ENCODE measurements at places on chromosomes 7 and 10.

DNA sequence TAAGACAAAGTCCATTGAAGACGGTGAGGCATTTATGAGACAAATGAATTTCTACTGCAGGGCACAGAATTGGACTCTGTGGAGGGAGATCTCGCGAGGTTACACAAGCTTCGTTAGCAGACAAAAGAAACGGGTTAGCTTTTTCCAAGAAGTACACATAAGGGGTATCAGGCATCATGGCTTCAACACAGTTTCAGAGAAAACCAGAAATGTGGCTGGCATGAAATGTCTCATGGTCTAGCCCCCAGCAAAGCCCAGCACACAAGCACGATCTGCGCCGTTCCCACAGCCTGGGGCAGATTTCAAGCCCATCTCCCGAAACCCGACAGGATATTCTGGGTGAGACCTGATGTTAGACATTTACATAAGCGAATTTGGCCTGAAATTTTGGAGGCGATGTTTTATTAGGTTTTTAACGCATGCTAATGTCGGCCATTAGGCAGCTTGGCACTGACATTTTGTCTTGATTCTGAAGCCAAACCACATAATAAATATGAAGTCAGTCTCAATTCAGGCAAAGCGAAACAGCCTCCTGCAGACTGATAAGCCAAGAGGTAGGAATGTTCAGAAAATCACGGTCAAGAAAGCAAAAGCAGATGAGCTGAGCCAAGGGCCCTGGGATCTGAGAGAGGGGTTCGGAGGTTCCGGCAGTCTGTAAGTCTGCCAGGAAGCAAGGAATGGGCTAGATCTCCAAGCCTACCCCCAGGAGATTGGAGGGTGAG, 240.5 kb downstream of the PRPF18 start:
- DNase-seq: no peak
- H3K27me3 ChIP-seq: no peaks in the 10 kb centered on the region
- H3K36me3 ChIP-seq: no peaks in the 10 kb centered on the region
- peak overlapping the region; percentile 40 for H3K27ac ChIP-seq
- H3K4me1 ChIP-seq: peaks cover 12% of the 10 kb centered on the region
- H3K4me3 ChIP-seq: no peak overlapping the region

GRCh38 chr7:112929421-112929820, 139.2 kb upstream of the TMEM168 start:
- H3K4me3 ChIP-seq: no peak overlapping the region
- H3K27me3 ChIP-seq: no peaks in the 10 kb centered on the region
- no peak for DNase-seq
- no peaks in the 10 kb centered on the region for H3K4me1 ChIP-seq
- no peak overlapping the region for H3K27ac ChIP-seq

DNA sequence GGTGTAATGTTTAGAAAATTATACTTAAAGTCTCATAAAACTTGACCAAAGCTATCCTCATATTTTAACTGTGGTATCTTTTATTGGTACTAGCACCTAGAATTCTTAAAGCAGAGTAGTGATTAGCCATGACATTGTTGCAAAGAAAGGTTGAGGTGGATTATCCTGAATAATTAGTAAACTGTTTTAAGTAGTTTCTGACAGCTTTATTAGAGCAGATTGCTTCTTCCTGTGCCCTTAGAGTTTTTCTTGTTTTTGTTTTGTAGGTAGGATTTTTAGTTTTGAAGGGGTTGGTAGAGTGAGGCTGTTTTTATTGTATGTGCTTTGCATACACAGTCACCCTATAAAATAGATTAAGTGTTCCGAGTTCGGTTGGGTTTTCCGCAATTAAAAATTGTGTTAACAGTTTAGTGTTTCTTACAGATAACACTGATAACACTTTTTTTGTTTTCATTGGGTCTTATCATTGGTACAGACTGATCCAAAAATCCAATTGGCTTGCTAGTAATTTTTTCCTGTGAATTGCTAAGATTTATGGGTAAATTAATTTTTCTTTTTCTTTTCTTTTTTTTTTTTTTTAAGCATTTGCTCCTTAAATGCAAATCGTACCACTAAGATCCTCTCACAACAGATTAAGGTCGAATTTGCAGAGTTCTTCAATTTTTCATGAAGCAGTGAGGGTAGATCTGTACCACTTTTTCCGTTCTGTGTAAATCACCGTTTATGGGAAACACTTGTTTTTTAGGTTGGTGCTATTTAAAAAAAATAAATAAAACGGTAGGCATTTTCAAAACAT, 2.1 kb upstream of the PBLD start:
- H3K4me1 ChIP-seq: peaks cover 42% of the 10 kb centered on the region
- H3K4me3 ChIP-seq: peak overlapping the region; percentile 98
- H3K27me3 ChIP-seq: no peaks in the 10 kb centered on the region
- no peak for DNase-seq

- H3K4me3 ChIP-seq: no peak overlapping the region
- DNase-seq: peak; percentile 5
- no peaks in the 10 kb centered on the region for H3K36me3 ChIP-seq
- H3K4me1 ChIP-seq: peaks cover 4% of the 10 kb centered on the region
- no peaks in the 10 kb centered on the region for H3K27me3 ChIP-seq
These were observed 152.7 kb downstream of the ANK3 start for GRCh38 chr10:60236869-60237524.

- no peaks in the 10 kb centered on the region for H3K27me3 ChIP-seq
- no peaks in the 10 kb centered on the region for H3K36me3 ChIP-seq
- no peak for DNase-seq
- no peak overlapping the region for H3K4me3 ChIP-seq
- H3K4me1 ChIP-seq: peaks cover 9% of the 10 kb centered on the region
These were observed 52.9 kb downstream of the AUTS2 start for GRCh38 chr7:69651101-69651590.

DNA sequence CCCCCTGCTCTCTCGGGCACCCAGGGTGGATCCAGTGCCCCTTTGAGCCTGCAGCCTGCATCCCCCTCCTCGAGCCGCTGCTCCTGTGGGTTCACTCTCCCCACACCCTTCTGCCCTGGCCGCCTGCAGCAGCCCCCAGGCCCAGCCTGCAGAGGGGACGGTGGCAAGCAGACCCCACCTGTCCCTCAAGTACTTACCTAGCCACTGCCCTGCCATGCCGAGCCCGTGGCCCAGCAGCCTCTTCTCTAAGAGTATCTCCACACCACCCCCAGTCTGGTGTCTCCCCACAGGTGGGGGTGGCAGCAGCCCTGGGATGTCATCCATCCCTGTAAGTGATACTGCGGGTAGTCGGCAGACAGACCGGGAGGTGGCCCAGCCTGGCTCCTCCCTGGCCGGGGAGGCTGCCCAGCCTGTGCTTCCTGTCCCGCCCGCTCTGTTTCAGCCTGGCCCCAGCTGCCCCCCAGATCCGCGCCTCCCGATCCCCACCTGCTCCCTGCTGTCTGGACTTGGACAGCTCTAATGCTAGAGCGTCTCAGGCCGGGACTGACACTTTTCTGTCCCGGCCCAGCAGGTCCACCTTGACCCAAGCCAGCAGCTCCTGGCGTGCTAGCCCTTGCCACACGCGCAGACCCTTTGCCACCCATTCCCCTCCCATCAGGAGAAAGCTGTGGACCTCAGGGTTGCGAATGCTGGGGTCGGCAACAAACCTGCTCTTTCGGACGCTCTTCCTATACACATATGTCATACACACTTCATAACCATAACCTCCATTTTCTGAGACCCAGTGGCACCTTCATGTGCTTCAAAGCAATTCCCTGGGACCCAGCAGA, 25.0 kb downstream of the YKT6 start:
- DNase-seq: no peak
- H3K4me1 ChIP-seq: peaks cover 14% of the 10 kb centered on the region
- H3K27me3 ChIP-seq: peaks cover 32% of the 10 kb centered on the region
- H3K4me3 ChIP-seq: no peak overlapping the region
- no peak overlapping the region for H3K27ac ChIP-seq

DNA sequence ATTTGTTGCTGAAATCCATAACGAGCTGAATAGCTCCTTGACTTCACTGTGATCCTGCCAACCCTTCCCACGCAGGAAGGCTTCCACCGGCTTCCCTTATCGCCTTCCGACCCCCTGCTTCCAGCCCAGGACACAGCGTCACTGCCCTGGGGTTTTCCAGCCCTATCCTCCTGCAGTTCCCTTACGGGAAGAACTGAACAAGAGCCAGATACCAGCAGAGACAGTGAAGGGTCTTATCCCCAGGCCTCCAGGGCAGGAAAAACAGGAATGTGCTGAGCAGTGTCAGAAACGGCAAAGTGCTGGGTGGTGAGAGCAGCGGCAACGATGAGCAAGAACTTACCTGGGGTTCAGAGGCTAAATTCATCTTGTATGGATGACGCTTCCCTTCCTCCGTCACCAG, 22.4 kb downstream of the PDLIM1 start:
- no peaks in the 10 kb centered on the region for H3K27me3 ChIP-seq
- no peak for DNase-seq
- peaks cover 6% of the 10 kb centered on the region for H3K36me3 ChIP-seq
- peak overlapping the region; percentile 73 for H3K27ac ChIP-seq

- DNase-seq: no peak
- no peak overlapping the region for H3K4me3 ChIP-seq
- H3K27me3 ChIP-seq: no peaks in the 10 kb centered on the region
These were observed 21.8 kb downstream of the KBTBD2 start for GRCh38 chr7:32869716-32870115.

- DNase-seq: no peak
- H3K4me1 ChIP-seq: no peaks in the 10 kb centered on the region
- H3K4me3 ChIP-seq: no peak overlapping the region
These were observed 374.3 kb downstream of the INHBA start for GRCh38 chr7:41328544-41328943.

GRCh38 chr10:61000769-61001730, 57.1 kb upstream of the RHOBTB1 start:
- H3K36me3 ChIP-seq: no peaks in the 10 kb centered on the region
- no peak for DNase-seq
- peaks cover 21% of the 10 kb centered on the region for H3K4me1 ChIP-seq

GRCh38 chr7:91031757-91032156, 232.5 kb upstream of the FZD1 start:
- no peaks in the 10 kb centered on the region for H3K36me3 ChIP-seq
- DNase-seq: no peak
- H3K27me3 ChIP-seq: no peaks in the 10 kb centered on the region
- H3K27ac ChIP-seq: no peak overlapping the region
- no peaks in the 10 kb centered on the region for H3K4me1 ChIP-seq
- H3K4me3 ChIP-seq: no peak overlapping the region

GRCh38 chr10:12162927-12163326, 32.8 kb downstream of the NUDT5 start:
- no peaks in the 10 kb centered on the region for H3K4me1 ChIP-seq
- no peak for DNase-seq
- no peaks in the 10 kb centered on the region for H3K27me3 ChIP-seq
- H3K27ac ChIP-seq: no peak overlapping the region

- H3K27ac ChIP-seq: no peak overlapping the region
- H3K27me3 ChIP-seq: no peaks in the 10 kb centered on the region
- no peaks in the 10 kb centered on the region for H3K4me1 ChIP-seq
- no peaks in the 10 kb centered on the region for H3K36me3 ChIP-seq
These were observed 74.7 kb downstream of the ABCA13 start for GRCh38 chr7:48245751-48246472.

GRCh38 chr10:121605708-121606107, 7.5 kb upstream of the FGFR2 start:
- DNase-seq: no peak
- H3K4me3 ChIP-seq: no peak overlapping the region
- no peaks in the 10 kb centered on the region for H3K36me3 ChIP-seq
- no peaks in the 10 kb centered on the region for H3K27me3 ChIP-seq
- H3K4me1 ChIP-seq: peaks cover 17% of the 10 kb centered on the region

- no peak overlapping the region for H3K27ac ChIP-seq
- H3K27me3 ChIP-seq: no peaks in the 10 kb centered on the region
- no peak for DNase-seq
- no peak overlapping the region for H3K4me3 ChIP-seq
- H3K4me1 ChIP-seq: no peaks in the 10 kb centered on the region
These were observed 57.6 kb upstream of the MDFIC start for GRCh38 chr7:114864278-114864677.

- no peak overlapping the region for H3K27ac ChIP-seq
- H3K36me3 ChIP-seq: no peaks in the 10 kb centered on the region
- no peaks in the 10 kb centered on the region for H3K4me1 ChIP-seq
- DNase-seq: no peak
These were observed 113.6 kb upstream of the RET start for GRCh38 chr10:42963312-42963711.

DNA sequence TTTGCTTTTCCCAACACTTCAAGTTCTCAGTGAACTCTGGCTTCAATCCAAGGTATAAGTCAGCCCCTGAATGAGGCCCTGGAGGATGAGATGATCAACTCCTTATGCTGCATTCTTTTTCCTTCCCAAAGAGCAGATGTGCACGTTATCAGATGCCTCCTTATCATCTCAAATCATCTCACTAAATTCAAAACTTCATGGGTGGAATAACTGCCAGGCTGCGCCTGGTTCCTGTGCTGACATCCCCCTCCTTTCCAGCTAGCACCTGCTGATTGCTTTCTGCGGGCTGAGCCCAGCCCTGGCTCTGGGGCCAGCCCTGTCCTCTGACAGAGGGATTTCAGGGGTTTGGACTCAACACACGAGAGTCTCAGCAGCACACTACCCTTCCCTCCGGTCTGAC, 44.9 kb downstream of the TLL2 start:
- H3K27me3 ChIP-seq: no peaks in the 10 kb centered on the region
- DNase-seq: no peak
- no peaks in the 10 kb centered on the region for H3K36me3 ChIP-seq
- H3K27ac ChIP-seq: no peak overlapping the region
- H3K4me1 ChIP-seq: no peaks in the 10 kb centered on the region
